ENCODE measurements at places on chromosomes 6 and 20.

- peak; percentile 5 for DNase-seq
These were observed 55.7 kb upstream of the FERMT1 start for GRCh38 chr20:6178537-6178936.

DNA sequence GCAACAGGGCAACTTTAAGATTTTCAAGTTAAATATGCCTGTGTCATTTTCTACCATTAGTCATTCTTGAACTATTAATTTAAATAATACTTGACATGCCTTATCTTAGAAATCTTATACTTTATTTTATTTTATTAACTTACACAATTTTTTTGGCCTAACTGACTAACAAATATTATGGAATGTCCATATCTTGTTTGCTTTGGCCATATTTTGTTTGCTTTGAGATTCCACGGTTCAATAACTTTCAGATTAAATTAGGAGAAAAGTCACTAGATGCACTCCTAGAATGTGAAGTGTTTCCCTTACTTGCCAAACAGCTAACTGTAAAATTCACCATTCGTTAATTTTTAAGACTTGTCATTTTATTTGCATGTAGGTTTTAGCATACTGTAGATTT, 684.0 kb upstream of the MANEA start:
- no peak for DNase-seq

DNA sequence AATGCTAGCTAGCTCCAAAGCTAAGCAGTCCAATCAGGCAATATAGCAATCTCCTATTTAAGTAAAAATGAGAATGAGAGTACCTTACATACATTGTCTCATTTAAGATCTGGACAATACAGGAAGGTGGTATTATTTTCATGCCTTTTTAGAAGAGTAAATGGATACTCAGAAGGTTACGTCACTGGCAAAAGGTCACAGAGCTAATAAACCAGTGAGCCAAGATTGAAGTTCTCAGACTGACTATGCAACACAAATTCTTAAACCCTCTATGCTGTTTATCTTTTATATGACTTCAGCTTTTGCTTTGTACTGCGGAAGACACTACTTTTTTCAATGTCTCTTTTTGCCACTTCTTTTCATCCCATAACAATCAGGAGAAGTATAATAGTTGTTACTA, 135.2 kb upstream of the PRL start:
- no peak for DNase-seq

DNA sequence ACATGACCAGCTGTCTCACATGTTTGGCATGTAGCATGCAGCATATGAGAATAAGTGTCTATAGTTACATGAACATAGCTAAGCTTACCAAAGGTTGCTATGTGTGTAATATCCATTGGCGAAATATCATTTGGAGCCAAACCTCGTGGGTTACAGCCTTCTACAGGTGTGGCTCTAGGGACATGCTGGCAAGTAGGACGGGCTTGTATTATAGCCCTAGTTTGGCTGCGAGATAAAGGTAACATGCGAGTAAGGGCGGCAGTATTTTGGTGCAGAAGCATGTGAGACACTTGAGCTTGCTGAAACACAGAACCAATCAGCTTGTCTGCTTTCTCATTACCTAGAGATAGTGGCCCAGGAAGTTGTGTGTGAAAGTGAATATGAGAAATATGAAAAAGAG, 6.5 kb upstream of the ABHD12 start:
- no peak for DNase-seq

DNA sequence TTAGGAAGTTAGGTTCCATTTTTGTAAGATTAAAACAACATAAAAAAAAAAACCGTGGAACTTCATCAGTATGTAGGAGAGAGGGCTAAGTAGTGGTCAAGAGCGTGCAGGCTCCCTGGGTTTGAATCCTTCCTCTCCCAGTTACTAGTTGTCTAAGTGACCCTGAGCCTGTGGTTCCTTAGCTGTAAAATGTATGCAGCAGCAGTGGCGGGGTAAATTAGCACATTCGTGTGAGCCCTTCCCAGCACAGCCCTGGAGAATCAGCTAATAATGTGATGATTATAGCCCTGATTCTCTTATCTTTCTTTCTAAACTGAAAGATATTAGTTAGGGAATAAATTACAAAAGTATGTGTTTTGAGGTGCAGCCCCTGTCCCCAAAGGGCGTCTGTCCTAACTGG, 32.6 kb downstream of the TM9SF4 start:
- DNase-seq, result no peak

- no peak for DNase-seq
These were observed 84.7 kb upstream of the SCP2D1 start for GRCh38 chr20:18728870-18729224.

GRCh38 chr20:5674176-5674660, 76.0 kb upstream of the SHLD1 start:
- DNase-seq, result no peak

- no peak for DNase-seq
These were observed 3.7 kb upstream of the TMEM242 start for GRCh38 chr6:157326979-157327378.

- DNase-seq, result no peak
These were observed 62.6 kb downstream of the BTBD3 start for GRCh38 chr20:11980263-11980662.

DNA sequence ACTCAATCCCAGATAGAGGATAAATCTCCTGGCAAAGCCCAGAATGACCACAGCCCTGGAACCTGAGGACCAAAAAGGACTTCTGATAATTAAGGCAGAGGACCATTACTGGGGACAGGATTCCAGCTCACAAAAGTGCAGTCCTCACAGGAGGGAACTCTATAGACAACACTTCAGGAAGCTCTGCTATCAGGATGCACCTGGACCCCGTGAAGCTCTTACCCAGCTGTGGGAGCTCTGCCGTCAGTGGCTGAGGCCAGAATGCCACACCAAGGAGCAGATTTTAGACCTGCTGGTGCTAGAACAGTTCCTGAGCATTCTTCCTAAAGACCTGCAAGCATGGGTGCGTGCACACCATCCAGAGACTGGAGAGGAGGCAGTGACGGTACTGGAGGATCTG, 992 bp downstream of the ZSCAN16 start:
- no peak for DNase-seq

DNA sequence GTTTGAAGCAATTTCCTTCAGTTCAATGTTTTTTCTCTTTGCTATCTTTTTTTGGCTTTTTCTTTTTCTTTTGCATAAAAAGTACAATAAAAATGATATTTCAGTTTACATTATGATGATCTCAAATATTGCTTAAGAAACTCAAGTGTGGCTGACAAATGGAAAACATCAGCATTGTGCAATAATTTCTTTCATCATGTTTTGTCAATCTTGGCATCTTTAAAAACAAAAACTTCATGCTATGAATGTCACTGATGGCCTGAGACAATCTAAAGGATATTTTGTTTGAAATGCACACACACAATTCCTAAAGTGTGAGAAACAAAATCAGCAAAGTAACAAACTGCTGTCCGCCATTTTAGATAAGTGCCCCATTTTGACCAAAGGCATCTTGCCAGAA, 13.9 kb upstream of the MTCL3 start:
- no peak for DNase-seq

- DNase-seq, result no peak
These were observed 256.1 kb upstream of the KCNQ5 start for GRCh38 chr6:72365773-72366172.

DNA sequence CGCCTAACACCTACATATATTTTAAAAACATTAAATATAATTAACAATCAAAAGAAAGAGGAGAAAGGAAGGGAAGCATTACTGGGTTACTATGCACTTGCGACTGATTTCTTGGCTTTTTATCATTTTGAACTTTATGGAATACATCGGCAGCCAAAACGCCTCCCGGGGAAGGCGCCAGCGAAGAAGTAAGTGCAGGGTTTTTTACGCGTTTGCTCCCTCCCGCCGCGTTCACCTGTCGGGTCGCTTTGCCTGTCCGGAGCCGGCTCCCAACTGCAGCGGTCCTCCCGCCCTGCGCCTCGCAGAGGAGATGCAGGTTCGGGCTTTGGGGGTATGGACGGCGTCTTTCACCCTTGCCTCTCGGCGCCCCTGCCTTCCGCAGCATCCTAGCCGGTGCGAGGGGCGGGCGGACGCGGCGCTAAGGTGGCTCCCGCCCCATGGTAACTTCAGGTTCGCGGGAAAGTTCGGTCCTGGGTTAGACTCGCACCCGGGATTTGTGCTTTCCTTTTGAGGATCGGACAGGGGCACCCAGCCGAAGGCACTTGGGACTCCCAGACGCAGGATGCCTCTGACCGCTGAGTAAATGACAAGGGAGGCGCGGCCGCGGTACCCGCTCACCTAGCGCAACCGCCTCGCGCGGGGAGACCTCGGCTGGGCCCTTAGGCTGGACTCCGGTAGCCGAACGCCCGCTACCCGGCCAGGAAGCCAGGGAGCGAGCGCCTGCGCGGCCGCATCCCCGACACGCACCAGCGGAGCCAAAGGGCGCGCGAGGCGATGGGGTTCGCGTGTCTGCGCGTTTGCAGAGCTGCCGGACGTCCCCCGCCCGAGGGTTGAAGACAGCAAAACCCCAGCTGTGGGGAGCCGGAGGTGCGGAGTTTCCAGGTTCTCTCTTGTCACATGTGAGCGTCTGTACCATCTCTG, 891 bp downstream of the RSPO3 start:
- DNase-seq, result peak; percentile 28

- peak; percentile 45 for DNase-seq
These were observed 32.7 kb downstream of the TUBB2B start for GRCh38 chr6:3194535-3195419.

DNA sequence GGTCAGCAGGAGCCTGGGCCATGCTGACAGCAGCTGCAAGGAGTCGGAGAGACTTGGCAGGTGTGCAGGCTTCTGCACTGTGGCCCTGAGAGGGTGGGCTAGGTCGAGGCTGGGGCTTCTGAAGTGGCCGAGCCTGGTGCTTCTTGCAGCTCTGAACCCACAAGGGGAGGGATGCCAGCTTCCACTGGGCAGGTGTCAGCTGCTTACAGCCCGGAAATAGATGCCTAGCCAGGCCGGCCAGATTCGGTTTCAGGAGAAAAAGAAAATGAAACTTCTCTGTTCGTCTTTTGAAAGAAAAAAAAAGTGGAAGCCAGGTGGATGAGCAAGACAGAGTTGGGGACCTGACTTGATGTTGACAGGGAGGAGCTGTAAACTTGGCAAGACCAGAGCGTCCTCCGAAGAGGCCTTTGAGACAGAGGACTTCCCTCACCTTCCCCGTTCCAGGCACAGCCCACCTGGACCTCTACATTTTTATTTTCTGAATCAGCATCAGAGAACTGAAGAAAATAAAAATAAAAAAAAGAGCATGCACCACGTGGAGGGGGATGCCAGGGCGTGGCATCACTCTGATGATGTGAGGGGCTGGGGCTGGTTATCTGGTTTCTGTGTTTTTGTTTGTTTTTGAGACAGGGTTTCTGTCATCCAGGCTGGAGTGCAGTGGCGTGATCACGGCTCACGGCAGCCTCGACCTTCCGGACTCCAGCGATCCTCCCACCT, at the start of gene ZBP1:
Gene ZBP1 (minus strand): TSS at position 153 of the 717 bp plus-strand sequence. CDS start 131 bp downstream, at position 22.
- DNase-seq, result no peak

DNA sequence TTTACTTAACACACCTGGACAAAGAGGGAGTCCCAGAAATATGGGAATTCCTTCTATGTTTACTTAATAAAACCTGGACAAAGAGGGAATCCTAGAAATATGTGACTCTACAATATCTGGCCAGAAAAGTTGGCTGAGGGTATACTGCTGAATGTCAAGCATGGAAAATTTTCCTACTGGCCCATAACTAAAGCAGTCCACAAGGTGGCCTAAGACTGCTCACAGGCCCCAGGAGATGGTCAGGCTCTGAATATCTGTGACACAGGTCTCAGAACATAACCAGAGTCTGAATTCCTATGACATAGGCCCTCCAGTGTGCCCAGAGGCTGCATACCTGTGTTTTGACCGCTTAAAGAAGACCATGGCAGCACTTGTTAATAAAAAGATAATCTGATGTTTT, 578.2 kb upstream of the NRSN1 start:
- peak; percentile 30 for DNase-seq

GRCh38 chr20:47004179-47004578, 109.5 kb downstream of the EYA2 start:
- no peak for DNase-seq

- no peak for DNase-seq
These were observed 91.3 kb downstream of the PDE10A start for GRCh38 chr6:165571721-165572132.
